RPMI8226 (cell line): ENCODE measurements at places on chromosomes 1 and 21.

DNA sequence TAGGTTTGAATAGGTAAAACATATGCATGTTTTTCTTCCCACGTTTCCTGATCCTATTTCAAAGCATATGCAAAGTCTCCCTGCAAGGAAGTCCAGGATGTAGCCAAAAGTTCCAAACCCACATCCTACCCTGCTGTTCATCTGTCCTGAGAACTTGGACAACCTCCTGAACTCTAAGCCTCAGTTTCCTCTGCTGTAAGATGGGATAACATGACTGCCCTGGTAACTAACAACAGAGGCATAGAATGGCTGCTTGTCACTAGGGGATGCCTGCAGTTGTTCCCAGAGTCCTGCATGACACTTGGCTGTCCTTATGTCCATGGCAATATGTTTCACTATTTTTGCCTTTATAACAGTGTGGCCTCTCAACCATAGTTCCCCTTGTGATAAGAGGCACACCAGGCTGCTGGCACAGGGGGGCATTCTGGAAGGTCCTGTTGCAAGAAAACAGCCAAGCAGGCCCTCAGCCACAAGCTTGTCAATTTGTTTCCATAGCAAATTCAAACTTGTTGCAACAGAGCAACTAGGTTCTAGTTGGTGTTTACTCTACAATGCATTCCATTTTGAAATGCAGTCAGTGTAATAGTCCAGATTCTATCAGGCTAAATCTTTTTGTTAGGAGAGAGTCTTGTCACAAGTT, 1.5 kb upstream of the HDGF start:
- DNase-seq, result no peak

GRCh38 chr1:67740543-67740942, 55.5 kb downstream of the GADD45A start:
- DNase-seq, result no peak

DNA sequence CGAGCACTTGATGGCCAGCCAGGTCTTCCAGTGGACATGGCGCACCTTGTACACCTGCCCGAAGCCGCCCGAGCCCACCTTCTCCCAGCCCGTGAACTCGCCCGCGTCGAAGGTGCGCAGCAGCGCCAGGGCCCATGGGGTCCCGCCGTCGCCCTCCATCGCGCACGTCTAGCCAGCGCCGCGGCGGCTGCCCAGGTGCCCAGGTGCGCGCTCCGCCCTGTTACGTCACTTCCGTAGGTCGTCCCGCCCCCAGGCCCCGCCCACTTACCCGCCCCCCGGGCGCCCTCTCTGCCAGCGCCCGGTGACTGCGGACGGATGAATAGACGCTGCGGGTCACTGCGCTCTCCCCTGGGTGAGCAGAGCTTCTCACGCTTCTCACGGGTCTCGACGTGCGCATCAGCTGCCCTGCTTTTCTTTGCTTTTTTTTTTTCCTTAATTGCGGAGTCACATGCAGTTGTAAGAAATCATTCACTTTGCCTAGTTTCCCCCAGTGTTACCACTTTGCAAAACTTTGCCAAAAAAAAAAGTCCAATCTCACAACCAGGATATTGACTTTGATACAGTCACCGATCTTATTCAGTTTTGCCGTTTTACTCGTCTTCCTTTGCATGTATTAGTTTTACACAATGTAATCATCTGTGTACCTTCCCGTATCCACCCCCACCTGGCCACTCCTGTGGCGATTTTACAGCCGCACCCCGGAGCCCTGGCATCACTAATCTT, at the start of gene RIPK4:
Gene RIPK4 (minus strand): TSS at position 170 of the 723 bp plus-strand sequence. CDS start 11 bp downstream, at position 159.
- DNase-seq, result peak; percentile 94

DNA sequence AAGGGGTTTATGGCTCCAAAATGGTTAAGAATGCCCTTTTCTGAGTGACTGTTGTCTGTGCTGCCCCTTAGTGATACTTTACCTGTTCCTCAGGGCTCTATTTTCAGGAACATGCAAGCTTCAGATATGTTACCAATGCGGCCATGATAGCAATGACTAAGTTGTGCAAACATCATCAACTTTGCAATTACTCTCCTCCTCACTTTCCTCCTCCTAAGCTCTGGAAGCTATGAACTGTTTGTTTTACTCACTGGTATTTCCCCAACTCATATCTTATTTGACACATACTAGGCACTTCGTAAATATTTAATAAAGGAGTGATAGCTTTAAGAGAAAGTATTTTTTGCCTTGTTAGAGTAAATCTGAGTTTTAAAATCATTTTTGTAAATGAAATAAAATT, 53.8 kb downstream of the RWDD3 start:
- DNase-seq, result no peak

DNA sequence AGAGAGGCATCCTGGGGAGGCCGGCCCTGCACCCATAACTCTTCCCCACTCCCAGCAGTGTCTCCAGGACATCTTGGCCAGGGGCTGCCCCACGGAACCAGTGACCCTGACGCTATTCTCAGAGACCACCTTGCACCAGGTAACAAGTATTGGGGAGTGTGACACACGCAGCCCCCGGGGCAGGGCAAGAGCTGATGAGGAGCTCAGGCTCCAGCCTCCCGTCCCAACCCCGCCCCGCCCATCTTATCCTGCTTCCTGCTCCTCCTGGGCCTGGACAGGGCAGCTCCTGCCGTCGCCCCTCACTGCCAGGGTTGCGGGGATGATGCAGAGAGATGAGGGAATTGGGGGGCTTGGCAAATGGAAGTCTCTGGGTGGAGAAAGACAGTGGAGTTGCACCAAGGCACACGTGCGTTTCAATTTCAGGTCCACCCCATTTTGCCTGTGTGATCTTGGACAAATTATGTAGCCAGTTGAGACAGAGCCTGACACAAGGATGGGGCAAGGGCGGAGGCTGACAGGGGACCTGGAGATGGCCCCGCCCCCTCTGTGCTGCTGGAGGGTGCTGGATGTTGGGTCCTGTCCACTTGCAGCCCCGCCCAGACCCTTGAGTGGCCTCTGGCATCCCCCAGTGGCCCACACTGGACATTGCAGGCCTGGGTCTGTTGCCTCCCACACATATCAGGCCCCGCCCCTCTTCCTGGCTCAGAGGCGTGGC, 10.7 kb downstream of the CLCNKA start:
- peak; percentile 94 for DNase-seq

DNA sequence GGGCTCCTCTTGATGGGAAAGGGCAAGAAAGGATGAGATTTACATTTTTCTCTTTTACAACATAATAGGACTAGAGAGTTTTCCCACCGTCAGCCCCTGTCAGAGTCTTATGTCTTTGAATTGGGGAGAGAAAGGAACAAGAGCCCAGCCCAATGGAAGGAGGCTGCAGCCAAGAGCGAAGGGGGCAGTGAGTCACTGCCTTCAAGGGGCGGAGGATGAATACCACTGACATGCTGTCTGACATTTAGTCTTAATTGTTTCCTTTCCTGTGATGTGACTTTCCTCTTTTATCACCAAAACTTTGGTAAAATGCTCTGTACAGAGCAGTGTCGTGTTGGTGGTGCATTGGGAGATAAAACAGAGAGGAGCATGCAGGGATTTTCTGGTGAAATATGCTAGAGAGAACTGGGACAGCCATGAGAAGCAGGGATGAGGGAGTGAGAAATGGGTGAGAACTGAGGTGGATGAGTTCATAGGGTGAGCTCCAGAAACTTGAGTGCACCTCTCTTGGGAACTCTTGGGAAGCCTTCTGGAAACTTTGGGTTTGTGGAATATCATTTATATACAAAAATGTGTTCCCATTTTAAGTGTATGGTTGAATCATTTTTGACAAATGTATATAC, 179.9 kb upstream of the FGGY start:
- no peak for DNase-seq

GRCh38 chr1:203524152-203524551, 30.2 kb downstream of the OPTC start:
- no peak for DNase-seq

DNA sequence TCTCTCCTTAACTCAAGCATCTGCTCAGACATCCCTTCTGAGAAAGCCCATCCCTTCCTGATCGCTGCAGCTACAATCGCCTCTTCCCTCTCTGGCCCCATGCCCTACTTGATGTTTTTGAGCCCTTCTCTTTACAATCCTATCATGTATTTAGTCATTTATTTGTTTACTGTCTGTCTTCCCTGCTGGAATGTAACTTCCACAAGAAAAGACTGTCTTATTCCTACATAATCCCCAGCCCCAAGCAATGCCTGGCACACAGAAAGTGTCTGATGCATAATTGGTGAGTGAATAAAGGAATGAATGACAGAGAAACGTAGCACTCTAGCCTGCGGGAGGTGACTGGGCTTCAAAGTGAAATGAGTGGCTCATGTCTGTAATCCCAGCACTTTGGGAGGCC, 25.4 kb downstream of the ECE1 start:
- DNase-seq, result no peak

DNA sequence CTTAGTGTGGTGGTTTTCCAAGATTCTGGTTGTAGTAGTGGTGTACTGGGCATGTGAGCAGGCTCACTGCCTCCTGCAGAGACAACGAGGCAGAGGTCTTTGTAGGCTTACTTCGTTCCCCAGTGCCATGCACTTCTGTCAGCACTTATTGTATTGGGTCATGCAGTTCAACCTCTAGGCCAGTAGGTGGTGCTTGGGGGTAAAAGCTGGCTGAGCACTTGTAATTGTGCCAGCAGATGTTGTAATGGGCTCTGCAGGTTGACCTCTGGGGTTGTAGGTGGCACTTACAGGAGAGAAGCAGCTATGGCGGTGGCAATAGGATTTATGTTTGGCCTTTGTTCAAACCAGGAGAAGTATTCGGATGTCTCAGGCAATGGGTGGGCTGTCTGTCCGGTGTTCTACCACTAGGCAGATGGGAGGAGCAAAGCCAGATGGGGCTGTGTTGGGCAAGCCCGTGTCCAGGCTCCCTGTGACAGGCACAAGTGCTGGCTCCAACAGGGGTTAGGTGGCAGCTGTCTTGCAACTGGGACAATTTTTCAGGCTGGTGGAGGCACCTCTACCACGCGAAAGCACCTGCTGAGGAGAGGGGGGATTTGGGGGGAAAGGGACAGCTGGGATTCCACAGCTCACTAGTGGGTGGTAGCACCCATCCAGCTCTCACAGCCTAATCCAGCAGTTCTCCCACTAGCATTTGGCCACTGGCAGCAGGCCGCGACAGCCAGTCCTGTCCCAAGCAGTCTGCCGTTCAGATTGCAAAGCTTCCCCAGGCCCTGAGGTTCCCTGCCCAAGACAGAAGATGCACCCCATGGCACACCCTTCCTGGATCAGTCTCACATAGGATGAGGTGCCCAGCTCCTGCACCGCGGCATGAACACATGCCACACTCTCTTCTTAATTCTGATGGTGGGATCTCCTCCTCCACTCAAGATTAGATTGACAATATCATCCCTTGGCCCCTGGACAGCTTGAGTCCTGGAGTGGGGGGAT, 274.5 kb downstream of the CTH start:
- DNase-seq, result peak; percentile 51

GRCh38 chr1:216851073-216851472, 127.8 kb upstream of the ESRRG start:
- DNase-seq, result no peak

GRCh38 chr1:28602536-28603439, 10.7 kb downstream of the RAB42 start:
- DNase-seq, result peak; percentile 56

GRCh38 chr1:63902844-63903589, 129.2 kb downstream of the ROR1 start:
- peak; percentile 39 for DNase-seq

- no peak for DNase-seq
Measured at GRCh38 chr1:20446796-20447195, 39.2 kb downstream of the CAMK2N1 start.

DNA sequence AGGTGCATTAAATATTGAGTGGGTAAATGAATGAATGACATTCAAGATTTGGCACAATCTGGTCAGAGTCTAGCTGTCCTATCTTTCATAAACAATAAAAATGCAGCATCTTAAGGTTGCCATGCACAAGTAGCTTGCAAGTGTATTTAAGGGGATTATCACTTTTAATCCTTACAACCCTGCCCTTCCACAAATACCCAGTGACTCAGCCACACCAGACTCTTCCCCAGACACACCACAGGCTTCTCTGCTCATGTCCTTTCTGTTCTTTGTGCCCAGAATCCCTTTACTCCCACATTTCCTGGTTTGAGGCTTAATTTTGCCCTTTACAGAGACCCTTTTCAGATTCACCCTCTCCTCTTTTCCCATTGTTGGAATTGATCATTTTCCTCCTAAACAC, 59.8 kb downstream of the KIRREL1 start:
- DNase-seq, result no peak

DNA sequence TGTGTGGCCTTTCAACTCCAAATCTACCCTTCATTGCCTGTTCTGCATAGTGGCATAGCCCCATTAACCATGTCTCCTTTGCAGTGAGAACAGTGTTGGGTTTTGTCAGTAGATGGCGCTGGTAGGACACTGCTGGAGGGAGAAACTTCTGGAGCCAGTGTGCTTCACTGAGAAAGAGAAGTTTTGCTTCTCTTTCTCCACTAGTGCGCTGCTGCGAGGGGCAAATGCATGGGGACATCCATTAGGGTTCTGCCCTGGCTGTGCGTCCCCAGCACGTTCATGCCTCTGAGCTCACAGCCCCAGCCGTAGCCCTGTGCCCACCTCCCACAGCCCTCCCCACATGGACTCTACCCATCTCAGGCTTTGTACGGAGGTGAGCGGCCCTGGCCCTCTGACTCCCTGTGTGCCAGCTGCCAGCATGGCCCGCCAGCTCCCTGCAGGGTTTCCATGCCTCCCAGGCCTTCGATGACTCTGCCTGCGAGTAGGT, 53.1 kb downstream of the RIMS3 start:
- DNase-seq, result peak; percentile 81

- DNase-seq, result peak; percentile 43
Measured at GRCh38 chr1:43499898-43500297, 30.8 kb upstream of the PTPRF start.

- no peak for DNase-seq
Measured at GRCh38 chr1:230594214-230594773, 48.0 kb upstream of the COG2 start.

- peak; percentile 74 for DNase-seq
Measured at GRCh38 chr1:15501208-15502032, 22.6 kb downstream of the CASP9 start.

DNA sequence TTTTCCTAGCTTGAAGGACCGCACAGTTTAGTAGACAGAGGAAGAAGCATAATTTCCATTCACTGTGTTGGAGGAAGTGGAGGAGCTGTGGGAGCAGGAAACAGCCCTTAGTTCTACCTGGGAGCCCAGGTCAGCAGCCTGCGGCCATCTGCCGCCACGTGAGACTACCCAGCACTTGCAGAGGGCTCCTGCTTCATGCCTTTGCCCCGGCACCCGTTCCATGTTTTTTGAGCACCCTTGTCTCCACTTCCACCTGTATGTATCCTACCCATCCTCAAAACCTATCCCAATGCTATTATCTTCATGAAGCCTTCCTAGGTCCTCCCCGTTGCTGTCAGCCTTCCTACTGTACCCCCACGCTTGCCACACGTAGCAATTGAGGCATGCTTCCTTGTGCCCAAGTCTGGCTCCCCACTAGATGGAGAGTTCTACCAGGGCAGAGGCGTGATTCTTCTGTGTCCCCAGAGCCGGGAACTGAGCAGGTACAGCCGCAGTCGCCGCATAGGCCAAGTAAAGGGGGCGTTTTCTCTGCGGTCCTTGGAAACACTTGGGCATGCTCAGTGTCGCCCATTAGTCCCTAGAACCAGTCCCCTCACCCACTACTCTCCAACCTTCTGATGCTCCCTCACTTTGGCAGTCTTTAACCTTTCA, 1.9 kb downstream of the SLC6A9 start:
- DNase-seq, result no peak
